NCI-H2107 (cell line): ENCODE measurements at places on chromosomes 3 and 15.

DNA sequence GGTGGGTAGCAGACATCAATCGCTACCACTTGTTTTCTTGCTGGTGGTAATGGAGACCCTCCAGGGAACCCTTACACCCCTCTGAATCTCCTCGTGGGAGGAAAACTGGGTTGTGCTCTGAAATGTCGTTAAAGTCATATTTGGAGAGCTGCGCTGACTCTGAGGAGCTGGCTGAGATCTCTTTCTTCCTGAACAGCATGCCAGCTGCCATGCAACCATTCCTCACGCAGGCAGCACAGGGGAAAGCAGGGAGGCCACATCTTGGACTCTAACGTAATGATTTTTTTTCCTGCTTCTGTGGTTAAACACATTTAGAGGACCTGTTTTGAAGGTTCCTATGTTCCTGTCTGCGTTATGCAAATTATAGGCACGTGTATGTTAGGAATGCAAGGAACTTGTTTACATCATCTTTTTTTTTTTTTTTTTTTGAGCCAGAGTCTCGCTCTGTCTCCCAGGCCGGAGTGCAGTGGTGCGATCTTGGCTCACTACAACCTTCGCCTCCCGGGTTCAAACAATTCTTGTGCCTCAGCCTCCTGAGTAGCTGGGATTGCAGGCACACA, 156.7 kb downstream of the TJP1 start:
- DNase-seq, result no peak

- DNase-seq, result no peak
Observed at GRCh38 chr15:32677238-32677750, 35.8 kb downstream of the SCG5 start.

DNA sequence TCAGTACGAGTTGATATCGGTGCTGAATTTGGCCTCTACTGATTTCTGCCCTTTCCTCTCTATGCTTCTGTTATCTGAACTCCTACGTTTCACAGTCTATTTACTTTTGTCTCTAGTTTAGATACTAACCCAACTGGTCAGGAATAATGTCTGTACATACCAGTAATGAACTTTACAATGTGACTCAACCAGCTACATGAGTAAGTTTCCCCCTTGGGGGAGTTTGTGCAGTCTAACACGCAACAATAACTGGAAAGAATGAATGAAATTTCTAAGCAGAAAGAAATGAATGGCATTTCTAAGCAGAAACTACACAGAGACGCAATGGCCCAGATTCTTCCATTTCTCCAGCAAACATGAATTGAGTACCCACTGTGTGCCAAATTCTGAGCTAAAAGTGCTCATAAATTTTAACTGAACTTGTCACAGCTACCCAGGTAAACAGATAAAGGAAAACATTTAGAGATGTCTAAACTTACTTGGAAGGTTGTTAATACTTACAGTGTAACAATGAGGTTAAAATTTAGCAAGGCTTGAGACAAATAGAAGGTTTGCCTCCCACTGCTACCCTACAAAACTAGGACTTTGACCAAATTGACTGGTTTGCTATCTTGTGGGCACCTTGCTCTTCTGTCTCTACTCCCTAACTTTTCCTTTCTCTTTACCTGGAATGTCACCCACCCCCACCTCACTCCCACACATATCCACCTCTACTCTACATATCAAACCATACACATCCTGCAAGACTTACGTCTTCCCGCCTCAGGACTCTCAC, 11.6 kb downstream of the UPK1B start:
- no peak for DNase-seq

DNA sequence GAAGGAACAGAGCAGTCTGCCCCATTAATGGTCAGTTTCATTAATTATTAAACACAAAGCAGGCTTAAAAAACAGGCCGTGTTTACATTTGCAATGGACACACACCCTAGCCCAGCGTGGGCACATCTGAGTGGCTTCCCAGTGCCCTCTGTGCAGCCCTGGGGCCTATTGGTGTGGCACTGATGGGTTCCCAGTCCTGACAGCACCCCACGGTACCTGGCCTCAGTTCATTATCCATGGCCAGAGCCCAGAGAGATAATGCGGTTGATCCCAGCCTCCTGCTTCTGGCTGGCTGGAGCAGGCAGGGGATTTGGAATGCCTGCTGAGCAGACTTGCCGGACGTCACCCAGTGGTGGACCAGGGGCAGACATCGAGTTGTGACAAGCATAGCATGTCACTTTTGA, 110.5 kb upstream of the ABHD17C start:
- DNase-seq, result no peak

DNA sequence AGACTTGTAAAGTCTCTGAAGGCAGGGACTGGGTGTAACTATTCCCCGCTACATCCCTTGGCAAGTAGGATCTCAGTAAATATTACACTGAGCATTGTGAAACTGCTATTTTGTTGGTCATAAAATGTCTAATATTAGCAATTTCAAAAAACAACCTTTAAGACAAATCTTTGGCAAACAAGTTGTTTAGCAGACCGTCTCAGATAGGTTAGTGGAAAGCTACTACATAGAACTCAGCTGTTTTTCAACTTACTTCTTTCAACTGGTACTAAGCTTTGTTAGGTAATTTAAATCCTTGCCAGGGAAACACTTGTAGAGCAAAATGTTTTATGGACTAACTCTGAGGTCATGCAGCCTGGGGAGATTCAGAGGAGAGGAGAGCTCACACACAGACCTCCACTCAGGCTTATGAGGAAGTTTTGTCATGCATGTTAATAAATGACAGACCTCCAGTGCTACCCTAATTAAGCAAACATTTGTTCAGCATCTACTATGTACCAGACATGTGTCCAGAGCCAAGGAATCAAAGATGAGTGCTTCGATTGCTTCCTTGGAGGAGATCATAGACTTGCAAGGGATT, 61.6 kb upstream of the STAC start:
- no peak for DNase-seq

GRCh38 chr15:80514071-80514780, 110.0 kb downstream of the ARNT2 start:
- no peak for DNase-seq

- no peak for DNase-seq
Observed at GRCh38 chr3:186997473-186997939, 67.2 kb downstream of the ST6GAL1 start.

DNA sequence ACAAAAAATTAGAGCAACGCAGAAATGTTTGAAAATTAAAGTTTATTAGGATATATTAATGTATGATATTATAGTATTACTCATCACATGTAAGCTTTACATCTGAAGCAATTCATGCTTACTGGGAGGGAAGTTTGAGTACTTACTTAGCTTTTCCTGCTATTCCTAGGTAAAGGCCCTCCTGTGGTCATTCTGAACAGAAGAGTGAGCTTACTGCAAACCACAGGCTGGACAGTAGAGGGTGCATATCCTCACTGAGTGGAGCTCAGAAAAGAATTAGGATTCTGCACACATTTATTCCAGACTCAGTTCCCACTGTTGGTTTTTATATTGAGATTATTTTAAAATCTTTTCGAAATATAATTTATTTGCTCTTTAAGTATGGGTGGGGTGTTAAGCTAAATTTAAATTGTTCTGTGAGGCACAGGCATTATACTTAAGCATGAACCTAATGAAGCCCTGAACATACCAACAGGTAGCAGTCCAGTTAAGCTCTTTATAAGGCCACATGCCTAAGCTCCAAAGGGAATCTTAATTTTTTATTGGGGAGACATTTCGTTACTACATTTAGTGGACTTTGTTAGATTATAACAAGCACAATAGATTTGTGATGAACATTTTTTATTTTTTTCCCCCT, 10.2 kb downstream of the MRPS22 start:
- no peak for DNase-seq

- DNase-seq, result peak; percentile 44
Observed at GRCh38 chr3:124351430-124352148, 359.7 kb upstream of the ROPN1 start.

DNA sequence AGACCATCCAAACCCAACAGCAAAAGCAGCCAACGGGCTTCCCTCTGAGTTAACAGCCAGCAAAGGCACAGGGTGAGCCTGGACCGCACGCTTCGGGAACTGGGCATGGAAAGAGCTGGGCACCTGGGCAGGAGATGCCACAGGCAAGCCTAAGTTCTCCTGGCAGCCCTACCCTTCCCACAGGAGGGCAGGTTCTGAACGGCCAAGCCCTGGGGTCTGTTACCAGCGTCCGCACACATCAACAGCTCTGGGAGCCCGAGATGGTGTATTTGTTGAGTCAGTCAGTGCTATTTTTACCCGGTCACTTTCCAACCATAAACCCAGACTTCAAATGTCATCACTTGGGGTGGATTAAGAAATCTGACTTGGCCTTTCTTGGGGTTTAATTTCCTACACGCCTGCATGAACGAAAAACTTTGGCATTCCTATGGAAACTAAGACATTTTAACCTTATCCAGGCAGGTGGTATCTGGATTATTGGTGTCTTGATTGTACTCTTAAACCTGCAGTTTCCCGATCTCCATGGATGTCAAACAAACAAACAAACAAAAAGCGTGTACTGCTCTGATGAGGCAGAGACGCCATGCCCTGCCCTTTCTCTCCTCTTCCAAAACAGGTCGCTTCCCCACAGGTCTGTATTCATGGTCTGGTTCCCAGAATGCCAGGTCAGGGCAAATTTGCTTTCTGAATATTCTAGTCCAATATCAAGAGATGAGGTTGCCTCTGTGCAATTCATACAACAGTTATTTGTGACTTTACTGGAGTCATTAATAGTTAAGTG, 99.7 kb downstream of the XXYLT1 start:
- no peak for DNase-seq

DNA sequence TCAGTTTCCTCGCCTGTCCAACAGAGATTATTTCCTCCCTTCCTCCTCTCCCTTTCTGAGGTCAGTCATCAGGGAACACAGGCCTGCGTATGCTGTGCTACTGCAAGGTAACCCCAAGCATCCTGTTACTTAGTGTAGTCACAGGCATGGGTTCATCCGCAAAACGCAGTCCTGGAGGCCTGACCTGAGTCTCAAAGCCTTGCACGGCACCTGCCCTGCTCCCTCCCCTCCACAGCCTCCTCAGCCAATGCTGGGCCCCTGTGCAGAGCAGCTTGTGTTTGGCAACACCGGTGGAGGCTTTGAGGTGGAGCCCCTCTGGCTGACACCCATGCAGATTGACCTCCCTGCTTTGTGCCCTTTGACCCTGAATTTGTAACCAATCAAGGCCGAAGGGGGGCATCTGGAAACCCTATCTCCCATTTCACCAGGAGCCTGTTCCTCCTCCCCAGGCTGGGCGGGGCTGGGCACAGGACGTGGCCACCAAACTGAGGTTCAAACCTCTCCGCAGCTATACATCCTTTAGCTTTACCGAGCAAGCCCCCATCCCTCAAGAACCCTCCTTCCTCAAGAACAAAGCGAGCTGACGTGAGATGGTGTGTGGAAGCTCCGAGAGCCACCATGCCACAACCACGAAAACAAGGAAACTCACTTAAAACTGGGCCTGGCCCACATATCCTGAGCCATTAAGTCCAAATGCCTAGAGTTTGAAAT, 21.5 kb downstream of the TKT start:
- no peak for DNase-seq

DNA sequence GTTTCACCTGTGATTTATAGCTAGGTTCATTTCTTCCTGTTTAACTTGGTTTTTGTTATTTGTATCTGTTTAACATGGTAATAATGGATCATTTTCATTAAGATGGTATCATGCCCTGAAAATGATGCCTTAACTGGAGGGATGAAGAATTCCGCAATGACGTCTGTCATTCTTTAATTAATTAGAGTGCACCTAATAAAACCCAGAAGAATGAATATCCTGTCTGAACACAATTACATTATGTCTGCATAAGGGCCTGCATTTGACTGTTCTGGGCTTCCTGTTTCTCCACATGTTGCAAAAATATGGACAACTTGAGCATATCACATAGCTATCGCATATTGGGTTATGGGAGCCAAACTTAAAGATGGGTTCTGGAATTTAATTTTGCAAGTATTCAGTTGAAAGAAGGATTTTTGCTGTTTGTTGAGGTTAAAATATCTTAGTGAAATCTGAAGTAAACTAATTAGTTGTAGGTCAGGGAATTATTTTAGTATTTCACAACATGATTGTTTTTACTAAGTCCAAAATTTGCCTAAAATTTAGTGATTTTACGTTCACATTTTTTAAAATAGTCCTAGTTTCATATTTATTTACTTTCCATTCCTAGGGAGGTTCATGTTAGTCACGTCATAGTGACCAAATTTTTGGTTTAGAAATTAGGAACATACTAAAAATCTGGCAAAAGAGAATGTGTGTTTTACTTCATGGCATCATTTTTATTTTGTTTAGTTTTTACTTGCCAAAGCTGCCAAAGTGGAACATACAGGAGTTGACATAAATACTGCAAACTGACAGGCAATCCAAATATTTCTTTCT, 321.0 kb upstream of the TGFBR2 start:
- no peak for DNase-seq

DNA sequence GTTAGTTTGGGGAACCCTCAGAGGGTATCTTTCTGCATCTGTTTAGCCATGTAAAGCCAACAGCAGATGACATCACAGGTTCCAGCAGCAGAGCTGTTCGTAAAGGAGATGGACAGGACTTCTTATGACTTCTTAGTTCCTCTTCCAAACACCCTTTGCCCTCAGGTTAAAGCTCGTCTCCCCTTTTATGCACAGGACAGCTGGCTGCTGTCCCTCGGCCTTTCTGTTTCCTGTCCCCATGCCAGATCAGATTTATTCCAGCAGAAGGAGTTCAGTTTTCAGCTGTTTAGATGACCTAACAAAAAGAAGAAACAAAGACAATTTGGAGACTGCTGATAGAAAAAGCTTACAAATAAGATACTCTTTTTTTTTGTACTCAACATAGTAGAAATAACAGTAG, 45.1 kb downstream of the SEC22A start:
- no peak for DNase-seq

DNA sequence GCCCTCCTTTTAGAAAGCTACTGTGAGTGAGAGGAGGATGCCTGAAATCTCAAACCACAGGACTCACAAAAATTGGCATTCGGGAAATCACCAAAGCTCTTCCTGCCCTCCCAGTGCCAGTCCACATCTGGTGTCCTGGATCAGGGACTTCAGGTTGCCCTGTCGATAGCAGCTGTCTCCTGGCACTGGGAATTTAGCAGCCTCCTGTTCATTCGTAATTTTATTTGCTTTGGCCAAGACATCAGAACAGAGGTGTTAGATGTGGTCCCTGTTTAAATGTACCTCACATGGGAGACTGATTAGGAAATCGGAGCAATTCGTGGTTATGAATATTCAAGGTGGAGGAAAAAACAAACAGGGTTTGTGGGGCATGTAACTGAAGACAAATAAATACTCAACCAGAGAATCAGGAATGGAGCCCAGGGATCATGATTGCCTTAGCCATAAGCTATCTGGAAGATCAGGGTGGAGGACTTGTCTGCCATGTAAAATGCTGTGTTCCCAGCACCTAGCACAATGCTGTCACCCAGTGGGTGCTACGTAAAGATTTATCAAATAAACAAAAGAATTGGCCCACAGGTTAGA, 265.2 kb upstream of the PROK2 start:
- no peak for DNase-seq

GRCh38 chr3:30233913-30234646, 372.3 kb upstream of the TGFBR2 start:
- DNase-seq, result no peak

DNA sequence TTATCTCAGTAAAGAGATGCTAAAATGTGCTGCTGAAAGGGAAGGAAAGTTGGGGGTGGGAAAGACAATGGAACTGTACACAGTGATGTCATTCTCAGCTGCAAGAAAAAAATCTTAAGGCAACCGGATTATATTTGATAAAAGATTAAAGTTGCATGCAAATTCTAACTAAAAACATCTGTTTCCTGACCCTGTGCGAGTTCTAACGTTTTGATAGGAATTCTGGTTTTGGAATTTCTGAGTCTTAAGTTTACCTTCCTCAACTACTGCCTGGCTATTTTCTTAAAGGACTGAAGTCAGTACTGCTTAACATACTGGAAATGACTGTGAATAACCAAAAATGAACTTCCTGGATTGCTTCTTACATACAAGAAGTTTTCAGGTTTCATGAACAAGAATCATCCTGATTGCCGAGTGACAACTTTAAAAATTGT, 115.5 kb downstream of the SLC25A26 start:
- no peak for DNase-seq
